Progenitor cell of endocrine pancreas (in vitro differentiated cells): ENCODE measurements at places on chromosomes 16 and 17. TPM values are rescaled to one million over a fixed set of nuclear protein-coding genes. Genes with fewer than 3 reads are reported as not detected.

The CCDC200 gene
- total RNA-seq: not detected in 2 replicates

The HP gene
- not detected in 2 replicates for total RNA-seq

GRCh38 chr17:57552114-57552624 is 192.9 kb downstream of the CCDC182 start:
- H3K4me1 ChIP-seq: peaks cover 39% of the 10 kb centered on the region
- no peak overlapping the region for H3K4me3 ChIP-seq
- no peak for DNase-seq
- no peak overlapping the region for H3K27ac ChIP-seq
- no peaks in the 10 kb centered on the region for H3K27me3 ChIP-seq

DNA sequence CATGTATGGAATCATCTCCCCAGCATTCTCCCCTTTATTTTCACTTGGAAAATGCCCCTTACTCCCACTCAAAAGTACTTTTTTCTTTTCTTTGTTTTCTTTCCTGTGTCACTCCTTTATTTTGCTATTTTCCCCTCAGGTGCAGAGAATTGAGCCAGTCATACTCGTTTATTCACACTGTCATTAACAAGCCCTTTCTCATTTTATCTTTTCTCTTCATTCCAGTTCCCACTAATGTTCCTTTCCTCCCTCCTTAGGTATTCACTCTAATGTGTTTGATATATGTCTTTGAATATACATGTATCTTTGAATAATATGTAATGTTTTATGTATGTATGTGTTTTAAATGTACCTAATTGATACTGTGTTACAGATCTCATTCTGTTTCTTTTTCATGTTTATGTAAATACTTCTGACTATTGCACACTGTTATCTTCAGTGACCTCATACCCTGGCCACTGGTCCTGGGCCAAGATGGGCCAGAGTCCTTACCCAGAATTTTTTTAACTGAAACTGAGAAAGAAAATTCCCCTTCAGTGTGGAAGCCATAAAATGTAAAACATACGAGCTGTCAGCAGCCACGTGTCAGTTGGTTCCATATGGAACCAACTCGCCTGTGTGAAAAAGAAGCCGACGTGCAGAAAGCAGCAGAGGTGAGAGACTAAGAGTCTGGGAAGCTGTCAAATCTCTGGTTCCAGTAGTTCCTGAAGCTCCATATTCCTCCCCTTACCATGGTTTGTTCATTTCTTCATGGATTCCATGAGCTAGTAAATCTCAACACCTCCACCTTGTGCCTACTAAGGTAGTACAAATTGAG is 5.8 kb downstream of the SRR start:
- H3K27ac ChIP-seq: peak overlapping the region; percentile 15
- no peaks in the 10 kb centered on the region for H3K27me3 ChIP-seq
- no peak overlapping the region for H3K4me3 ChIP-seq
- DNase-seq: no peak
- no peaks in the 10 kb centered on the region for H3K36me3 ChIP-seq

DNA sequence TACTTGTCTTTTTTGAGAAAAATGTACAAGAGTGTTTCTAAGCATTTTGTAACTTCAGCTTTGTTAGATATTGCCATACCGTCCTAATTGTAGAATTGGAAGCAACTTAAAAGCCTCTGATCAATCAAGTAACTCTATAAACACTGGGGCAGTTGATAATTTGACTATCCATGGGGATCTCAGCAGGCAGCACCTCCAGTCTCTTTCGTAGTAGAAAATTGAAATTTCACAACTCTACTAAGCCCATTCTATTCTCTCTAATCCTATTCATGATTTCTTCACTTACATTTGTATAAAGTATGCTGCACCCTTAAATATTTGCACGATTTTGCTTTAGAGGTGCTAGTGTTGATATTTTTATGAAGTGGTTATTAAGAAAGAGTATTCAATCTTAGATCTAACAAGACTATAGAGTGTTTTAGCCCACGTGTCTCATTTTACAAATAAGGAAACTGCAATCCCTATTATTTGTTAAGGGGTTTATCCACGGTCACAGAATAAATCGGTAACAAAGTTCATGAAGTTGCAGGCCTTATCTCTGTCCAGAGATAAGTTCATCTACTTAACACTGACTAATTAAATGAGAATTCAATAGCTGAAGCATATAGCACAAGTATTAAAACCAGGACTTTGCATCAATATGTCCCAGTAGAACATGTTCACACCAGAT is 10.9 kb downstream of the ABCA6 start:
- H3K36me3 ChIP-seq: no peaks in the 10 kb centered on the region
- H3K27me3 ChIP-seq: no peaks in the 10 kb centered on the region
- H3K27ac ChIP-seq: no peak overlapping the region
- no peak for DNase-seq
- H3K4me1 ChIP-seq: no peaks in the 10 kb centered on the region

DNA sequence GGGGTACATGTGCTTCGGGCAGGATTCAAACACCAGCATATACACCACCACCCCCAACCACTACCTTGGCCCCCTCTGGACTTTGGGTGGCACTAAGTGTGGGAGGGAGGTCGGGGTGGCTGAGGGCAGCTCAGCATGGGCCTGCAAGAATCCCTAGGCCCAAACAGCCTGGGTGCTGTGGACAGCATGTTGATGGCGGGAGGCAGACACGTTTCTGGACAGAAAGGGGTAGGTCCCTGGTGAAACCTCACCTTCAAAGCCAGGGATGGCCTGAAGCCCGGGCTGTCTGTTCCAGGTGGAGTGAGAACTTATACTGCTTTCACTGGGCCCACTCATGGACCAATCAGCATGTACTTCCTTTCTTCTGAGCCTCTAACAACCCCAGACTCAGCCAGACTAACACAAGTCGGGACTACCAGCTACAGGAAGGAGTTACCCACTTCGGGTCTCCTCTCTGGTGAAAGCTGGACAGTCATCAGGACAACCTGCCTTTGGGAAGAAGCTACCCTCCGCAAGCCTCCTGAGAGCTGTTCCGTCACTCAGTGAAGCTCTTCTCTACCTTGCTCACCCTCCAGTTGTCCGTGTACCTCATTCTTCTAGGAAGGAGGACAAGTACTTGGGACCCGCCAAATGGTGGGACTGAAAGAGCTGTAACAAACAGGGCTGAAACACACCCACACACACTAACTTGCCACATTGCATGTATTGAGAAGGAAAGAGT is 203.0 kb downstream of the CPPED1 start:
- H3K4me1 ChIP-seq: no peaks in the 10 kb centered on the region
- H3K27ac ChIP-seq: no peak overlapping the region
- no peaks in the 10 kb centered on the region for H3K36me3 ChIP-seq

GRCh38 chr17:45975640-45976295 is 23.3 kb upstream of the STH start:
- H3K27ac ChIP-seq: no peak overlapping the region
- H3K27me3 ChIP-seq: peaks cover 7% of the 10 kb centered on the region
- H3K4me1 ChIP-seq: peaks cover 15% of the 10 kb centered on the region
- no peak overlapping the region for H3K4me3 ChIP-seq
- peaks cover 1% of the 10 kb centered on the region for H3K36me3 ChIP-seq
